ENCODE measurements at places on chromosomes 6 and 20. TPM values are rescaled to one million over a fixed set of nuclear protein-coding genes. Genes with fewer than 3 reads are reported as not detected.

Gene EDN1
- total RNA-seq: 111 TPM

Gene RIMS4
- not detected for total RNA-seq

Gene NKAIN2
- total RNA-seq: not detected

Gene CGAS
- 6.0 TPM for total RNA-seq

Gene PCNA
- 52.7 TPM for total RNA-seq

Data from cardiac atrium fibroblast (primary cell).